ENCODE measurements at places on chromosomes 3 and 15. TPM values are rescaled to one million over a fixed set of nuclear protein-coding genes. Genes with fewer than 3 reads are reported as not detected.

Gene FOXL2
- 3.5 TPM for total RNA-seq

Gene ERICH6
- total RNA-seq, result not detected

DNA sequence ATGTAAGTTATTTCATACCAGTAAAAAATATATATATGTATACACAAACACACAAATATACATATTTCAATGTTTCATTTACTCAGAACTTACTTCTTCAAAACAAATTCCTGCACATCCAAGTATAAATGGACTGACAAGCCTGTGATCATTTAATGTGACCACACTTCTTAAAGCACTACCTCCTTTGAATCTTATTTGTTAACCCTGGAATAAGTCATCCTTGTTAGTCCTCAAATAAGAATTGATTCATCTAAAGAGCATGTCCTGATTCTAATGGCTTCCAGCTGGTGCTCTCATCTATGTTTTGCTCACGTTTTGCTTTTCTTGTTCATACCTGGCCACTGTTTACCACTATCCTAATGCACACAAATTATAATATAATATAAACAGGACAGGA is 103.9 kb upstream of the UBP1 start:
- no peak overlapping the region for H3K27ac ChIP-seq
- peaks cover 11% of the 10 kb centered on the region for H3K36me3 ChIP-seq
- no peaks in the 10 kb centered on the region for H3K27me3 ChIP-seq
- DNase-seq, result no peak
- no peaks in the 10 kb centered on the region for H3K4me1 ChIP-seq

Gene CPN2
- not detected for total RNA-seq

Gene RBP2
- not detected for total RNA-seq

Gene CYP1A1
- 1.4 TPM for total RNA-seq

DNA sequence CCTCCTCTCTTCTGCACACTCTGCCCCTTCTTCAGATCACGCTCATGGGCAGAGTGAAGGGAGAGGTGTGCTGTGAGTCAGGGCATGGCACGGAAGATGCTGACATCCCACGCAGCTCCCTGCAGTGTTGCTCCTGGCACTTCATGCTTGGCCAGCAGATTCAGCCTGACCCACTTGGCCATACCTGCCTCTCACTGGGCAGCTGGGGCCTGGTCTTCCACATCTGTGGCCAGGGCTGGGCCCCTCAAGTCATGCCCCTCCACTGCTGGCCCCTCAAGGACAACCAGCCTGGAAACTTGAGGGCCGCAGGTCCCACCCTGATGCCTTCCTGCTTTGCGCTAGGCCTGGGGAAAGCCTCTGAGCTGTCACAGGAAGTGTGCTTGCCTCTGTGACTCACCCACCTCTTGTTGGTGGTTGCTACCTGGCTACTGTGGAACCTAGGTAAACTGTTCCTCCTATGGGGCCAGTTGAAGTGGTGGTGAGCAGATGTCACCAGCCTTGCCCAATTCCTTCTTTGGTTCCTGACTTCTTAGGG is 48.7 kb downstream of the BSN start:
- no peaks in the 10 kb centered on the region for H3K36me3 ChIP-seq
- no peak overlapping the region for H3K4me3 ChIP-seq
- H3K27ac ChIP-seq, result no peak overlapping the region
- DNase-seq, result no peak
- H3K4me1 ChIP-seq, result no peaks in the 10 kb centered on the region

DNA sequence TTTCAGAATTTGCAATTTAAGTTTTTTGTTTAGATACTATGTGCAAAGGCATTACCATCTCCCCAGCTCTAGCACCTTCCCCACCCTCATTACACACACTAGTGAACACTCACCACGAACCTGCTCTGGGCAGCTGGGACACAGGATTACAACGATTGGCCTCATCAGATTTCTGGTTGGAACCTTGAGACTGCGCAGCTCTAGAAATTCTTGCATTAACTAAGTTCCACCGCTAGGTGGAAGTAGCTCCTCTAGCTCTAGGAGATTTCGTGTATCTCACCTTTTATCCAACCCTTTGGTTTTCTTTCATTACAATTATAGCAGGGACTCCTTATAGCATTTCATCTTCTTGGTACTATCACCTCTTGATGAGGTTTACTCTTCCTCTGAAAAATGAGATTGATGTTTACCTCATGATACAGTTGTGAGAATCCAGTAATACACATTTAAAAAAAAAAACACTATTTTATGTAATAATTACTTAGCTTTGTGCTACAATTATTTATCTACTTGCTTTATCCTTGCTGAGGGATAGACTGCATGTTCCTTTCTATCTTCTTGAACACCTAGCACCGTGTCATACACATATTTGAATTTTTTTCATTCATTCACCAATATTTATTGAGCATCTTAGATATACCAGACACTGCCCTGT is 28.7 kb upstream of the PLOD2 start:
- H3K4me3 ChIP-seq, result no peak overlapping the region
- H3K27me3 ChIP-seq, result no peaks in the 10 kb centered on the region
- DNase-seq, result peak; percentile 84
- no peaks in the 10 kb centered on the region for H3K4me1 ChIP-seq

DNA sequence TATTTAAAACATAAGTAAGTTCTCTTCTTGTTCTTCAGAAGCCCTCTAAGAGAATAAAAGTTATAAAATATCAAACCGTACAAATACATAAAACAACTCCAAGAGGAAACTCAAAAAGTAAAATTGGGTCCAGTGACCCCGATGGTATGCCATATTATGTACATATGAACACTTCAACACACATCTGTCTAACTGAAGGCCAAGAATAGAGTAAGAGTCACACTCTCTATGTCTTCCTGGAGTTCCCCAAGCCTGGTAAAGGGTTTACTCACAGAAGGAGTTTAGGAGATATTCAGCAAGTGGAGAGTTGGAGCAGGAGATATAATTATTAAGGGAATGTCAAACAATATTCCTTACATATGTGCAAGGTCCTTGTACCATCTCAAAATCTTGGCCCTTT is 101.3 kb upstream of the EIF1B start:
- no peak overlapping the region for H3K4me3 ChIP-seq
- no peaks in the 10 kb centered on the region for H3K36me3 ChIP-seq
- H3K27ac ChIP-seq, result no peak overlapping the region
- H3K27me3 ChIP-seq, result no peaks in the 10 kb centered on the region
- H3K4me1 ChIP-seq, result no peaks in the 10 kb centered on the region

GRCh38 chr15:40906991-40907802 is 12.9 kb downstream of the VPS18 start:
- no peaks in the 10 kb centered on the region for H3K27me3 ChIP-seq
- H3K4me3 ChIP-seq, result peak overlapping the region; percentile 71
- H3K27ac ChIP-seq, result no peak overlapping the region
- H3K36me3 ChIP-seq, result no peaks in the 10 kb centered on the region
- peaks cover 27% of the 10 kb centered on the region for H3K4me1 ChIP-seq

GRCh38 chr15:55782901-55783300 is 39.9 kb upstream of the PRTG start:
- peaks cover 9% of the 10 kb centered on the region for H3K4me1 ChIP-seq
- no peak for DNase-seq
- H3K36me3 ChIP-seq, result no peaks in the 10 kb centered on the region

Gene LINS1
- 11.1 TPM for total RNA-seq

- no peaks in the 10 kb centered on the region for H3K4me1 ChIP-seq
- no peak overlapping the region for H3K27ac ChIP-seq
- H3K27me3 ChIP-seq, result no peaks in the 10 kb centered on the region
Measured at GRCh38 chr15:65259367-65259797, 27.3 kb downstream of the PARP16 start.

Gene CTXND1
- not detected for total RNA-seq

Gene DUOXA2
- not detected for total RNA-seq

Gene GXYLT2
- total RNA-seq, result 5.1 TPM

- no peak overlapping the region for H3K4me3 ChIP-seq
- H3K36me3 ChIP-seq, result no peaks in the 10 kb centered on the region
- no peaks in the 10 kb centered on the region for H3K4me1 ChIP-seq
- H3K27me3 ChIP-seq, result peaks cover 7% of the 10 kb centered on the region
- H3K27ac ChIP-seq, result no peak overlapping the region
Measured at GRCh38 chr3:99862208-99862607, 44.5 kb downstream of the CMSS1 start.

GRCh38 chr3:45055411-45056143 is 29.5 kb downstream of the CLEC3B start:
- no peak overlapping the region for H3K4me3 ChIP-seq
- DNase-seq, result peak; percentile 72
- no peaks in the 10 kb centered on the region for H3K36me3 ChIP-seq
- H3K4me1 ChIP-seq, result peaks cover 8% of the 10 kb centered on the region

DNA sequence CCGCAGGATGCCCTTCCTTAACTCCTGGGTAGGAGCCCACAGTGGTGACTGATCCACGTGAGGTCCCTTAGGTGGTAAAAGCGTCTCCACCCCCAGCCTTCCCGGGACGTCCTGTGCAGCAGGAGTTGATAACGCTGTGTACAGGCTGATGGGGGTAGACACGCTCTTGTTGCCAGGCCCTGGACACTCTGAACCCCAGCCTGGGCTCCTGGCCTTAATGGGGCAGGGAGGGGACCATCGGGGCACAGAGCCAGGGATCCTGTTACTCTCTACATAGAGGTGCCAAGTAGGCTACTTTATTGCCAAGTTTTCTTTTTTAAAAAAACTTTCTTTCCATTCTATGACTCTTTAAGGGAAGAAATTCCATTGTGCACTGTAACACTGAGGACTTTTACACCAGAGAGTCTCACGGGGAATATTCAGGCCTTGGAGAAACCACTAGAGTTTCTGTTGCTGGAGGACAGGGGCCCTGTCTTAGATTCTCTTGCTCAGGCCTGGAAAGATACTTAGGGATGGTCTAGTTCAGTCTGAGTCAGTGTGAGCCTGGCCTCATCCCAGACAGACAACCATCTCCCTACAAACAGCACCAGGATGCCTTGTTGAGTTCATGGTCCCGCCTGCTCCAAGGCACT is 104.3 kb upstream of the RNU6-1 start:
- peaks cover 10% of the 10 kb centered on the region for H3K4me1 ChIP-seq
- no peak overlapping the region for H3K27ac ChIP-seq
- DNase-seq, result no peak
- H3K27me3 ChIP-seq, result no peaks in the 10 kb centered on the region
- H3K36me3 ChIP-seq, result no peaks in the 10 kb centered on the region

GRCh38 chr3:18556001-18556408 is 130.9 kb upstream of the SATB1 start:
- H3K4me1 ChIP-seq, result no peaks in the 10 kb centered on the region
- H3K36me3 ChIP-seq, result no peaks in the 10 kb centered on the region
- H3K27me3 ChIP-seq, result no peaks in the 10 kb centered on the region
- no peak overlapping the region for H3K4me3 ChIP-seq

DNA sequence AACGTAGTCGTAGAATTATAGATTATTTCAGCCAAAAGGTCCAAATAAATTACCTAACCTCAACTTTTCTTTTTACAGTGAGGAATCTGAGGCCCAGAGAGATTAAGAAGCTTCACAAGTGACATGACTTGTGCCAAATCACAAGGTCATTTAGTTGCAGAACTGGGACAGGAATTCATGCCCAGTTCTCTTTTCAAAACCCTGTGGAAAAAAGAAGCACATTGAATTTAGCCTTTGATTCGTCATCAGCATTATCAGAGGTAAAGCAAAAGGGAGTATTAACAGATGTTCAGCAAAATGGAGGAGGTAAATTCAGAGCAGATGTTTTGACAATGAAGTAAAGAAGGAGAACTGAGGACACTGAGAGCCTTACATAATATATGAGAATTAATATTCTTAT is 4.5 kb downstream of the SERPINI2 start:
- H3K27me3 ChIP-seq, result no peaks in the 10 kb centered on the region
- peaks cover 17% of the 10 kb centered on the region for H3K4me1 ChIP-seq
- DNase-seq, result no peak
- no peak overlapping the region for H3K27ac ChIP-seq
- no peak overlapping the region for H3K4me3 ChIP-seq
- H3K36me3 ChIP-seq, result no peaks in the 10 kb centered on the region

DNA sequence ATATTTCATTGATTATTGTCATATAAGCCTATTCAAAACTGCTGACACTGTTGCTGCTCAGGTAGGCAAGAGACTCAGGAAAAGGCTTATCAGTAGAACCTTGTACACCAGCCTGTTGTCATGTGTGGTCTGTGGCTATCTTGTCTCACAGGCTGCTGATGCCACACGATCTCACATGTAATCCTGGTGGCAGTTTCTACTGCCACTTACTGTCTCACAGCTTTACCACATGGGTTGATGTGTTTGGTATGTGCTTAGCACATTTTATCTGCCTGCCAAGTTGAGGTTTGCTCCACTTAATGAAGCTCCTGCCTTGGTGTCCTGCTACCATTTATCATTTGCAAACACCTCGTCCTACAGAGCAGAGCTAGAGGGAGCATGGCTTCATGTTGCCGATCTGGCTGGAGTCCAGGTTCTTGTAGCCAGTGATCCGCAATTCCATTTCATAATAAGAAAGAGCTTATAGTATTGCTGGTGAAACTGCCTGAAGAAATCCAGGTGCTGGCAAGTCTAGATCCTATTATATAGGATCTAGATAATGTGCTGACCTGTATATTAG is 637.9 kb downstream of the NLGN1 start:
- no peaks in the 10 kb centered on the region for H3K27me3 ChIP-seq
- no peak overlapping the region for H3K4me3 ChIP-seq
- no peaks in the 10 kb centered on the region for H3K4me1 ChIP-seq
- no peak overlapping the region for H3K27ac ChIP-seq
- no peak for DNase-seq
- 0 out of 2 replicates have a peak, but pooled peaks cover 2% of the 10 kb centered on the region for H3K36me3 ChIP-seq

DNA sequence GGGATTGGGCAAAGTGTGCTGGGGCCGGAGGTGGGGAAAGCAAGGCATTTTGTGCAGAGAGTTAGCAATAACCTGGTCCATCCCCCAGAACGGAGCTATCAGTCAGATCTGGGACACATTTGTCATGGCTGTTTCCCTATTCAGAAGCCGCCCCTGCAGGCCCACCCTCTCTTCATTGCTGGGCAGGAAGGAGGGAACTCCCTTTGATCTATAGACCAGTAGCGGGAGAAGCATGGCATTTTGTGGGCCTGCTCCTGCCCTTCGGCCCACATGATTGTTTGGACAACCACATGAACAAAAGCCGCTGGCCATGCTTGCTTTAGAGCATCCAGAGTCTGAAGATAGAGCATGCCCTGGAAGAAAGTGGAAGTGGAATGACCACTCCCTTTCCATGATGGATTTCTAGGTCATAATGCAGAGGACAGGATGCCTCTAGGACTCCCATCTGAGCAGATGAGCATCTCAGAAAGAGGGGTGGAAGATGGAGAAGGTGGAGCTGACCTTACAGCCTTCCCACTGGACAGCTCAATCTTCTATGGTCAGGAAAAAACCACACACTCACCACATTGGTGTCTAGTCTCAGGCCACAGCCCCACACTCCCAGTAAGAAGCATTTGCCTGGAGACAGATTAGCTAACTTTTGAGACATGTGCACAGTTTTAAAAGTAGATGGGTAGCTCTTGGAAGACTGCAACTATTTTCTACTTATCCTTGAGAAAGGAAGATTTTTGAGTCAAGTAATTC is 11.9 kb upstream of the LRTM1 start:
- H3K27ac ChIP-seq, result no peak overlapping the region
- no peak overlapping the region for H3K4me3 ChIP-seq
- no peak for DNase-seq
- H3K27me3 ChIP-seq, result no peaks in the 10 kb centered on the region
- peaks cover 18% of the 10 kb centered on the region for H3K4me1 ChIP-seq

Gene CCR3
- not detected for total RNA-seq

Gene CCDC174
- 9.2 TPM for total RNA-seq
